T-helper 17 cell (primary cell): ENCODE measurements at places on chromosomes 7 and 10. TPM values are rescaled to one million over a fixed set of nuclear protein-coding genes. Genes with fewer than 3 reads are reported as not detected.

DNA sequence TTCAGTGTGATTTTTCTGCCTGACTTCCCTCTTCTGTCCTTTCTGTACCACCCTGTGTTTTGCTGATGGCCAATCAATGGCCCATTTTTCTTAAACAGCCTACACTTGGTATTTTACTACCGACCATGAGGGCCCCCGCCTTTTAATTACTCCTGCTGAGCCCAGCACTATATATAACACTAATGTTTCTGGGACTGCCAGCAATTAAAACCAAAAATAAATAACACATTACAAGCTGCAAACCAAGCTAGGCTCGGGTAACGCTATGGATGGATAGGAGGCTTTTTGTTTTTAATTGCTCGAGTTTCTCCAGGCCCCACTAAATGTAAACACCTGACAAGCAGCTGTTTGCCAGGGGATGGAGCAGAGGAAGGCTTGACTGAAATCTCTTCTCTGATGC is 915.4 kb upstream of the AUTS2 start:
- H3K36me3 ChIP-seq = no peaks in the 10 kb centered on the region
- H3K4me1 ChIP-seq = no peaks in the 10 kb centered on the region
- H3K27ac ChIP-seq = no peak overlapping the region
- no peak for DNase-seq
- H3K4me3 ChIP-seq = no peak overlapping the region
- no peaks in the 10 kb centered on the region for H3K27me3 ChIP-seq

DNA sequence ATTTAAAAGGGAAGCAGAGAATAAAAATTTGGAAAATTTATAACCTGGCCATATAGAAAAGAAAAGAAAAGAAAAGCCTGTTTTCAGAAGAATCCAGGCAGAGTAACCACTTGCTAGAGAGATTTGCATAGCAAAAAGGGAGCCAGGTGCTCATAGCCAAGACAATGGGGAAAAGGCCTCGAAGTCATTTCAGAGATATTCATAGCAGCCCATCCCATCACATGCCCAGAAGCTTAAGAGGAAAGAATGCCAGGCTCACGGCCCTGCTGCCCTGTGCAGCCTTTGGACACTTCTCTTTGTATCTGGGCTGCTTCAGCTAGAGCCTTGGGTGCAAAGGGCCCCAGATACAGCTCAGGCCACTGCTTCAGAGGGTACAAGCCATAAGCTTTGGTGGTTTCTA is 159.8 kb downstream of the CCDC7 start:
- H3K4me3 ChIP-seq = no peak overlapping the region
- DNase-seq = no peak
- H3K27me3 ChIP-seq = no peaks in the 10 kb centered on the region
- peaks cover 5% of the 10 kb centered on the region for H3K36me3 ChIP-seq
- H3K27ac ChIP-seq = no peak overlapping the region

DNA sequence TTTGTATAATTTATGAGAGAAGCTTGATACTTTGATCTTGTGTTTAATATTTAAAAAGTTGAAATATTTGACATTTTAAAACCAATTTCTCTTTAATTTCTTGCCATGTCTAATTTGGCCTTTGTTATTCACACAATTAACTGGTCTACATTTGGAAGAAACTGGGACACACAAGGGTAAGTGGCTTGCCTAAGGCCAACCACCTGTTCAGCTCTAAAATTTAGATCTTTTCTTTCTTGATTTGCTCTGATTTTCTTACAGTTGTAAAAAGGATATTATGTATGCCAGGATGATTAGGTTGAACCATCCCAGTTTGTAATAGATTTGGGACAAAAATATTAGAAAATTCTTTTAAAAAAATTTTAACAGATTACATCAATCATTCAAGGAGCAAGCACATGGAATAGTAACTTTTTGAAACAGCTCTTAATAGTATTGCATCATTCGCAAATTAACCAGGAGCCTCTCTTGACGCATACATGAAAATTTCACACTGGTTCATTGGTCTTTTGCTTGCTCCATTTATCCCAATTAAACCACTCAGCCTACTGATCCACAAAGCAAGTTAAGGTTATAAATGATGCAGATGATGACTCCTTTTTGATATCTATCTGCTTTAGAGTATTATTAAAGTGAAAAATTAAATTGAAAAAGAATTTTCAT is 222.4 kb upstream of the SLC26A5 start:
- H3K36me3 ChIP-seq = peaks cover 2% of the 10 kb centered on the region
- peaks cover under 1% of the 10 kb centered on the region for H3K27me3 ChIP-seq
- no peak overlapping the region for H3K4me3 ChIP-seq
- no peak overlapping the region for H3K27ac ChIP-seq
- no peak for DNase-seq

- no peak overlapping the region for H3K27ac ChIP-seq
- peaks cover 3% of the 10 kb centered on the region for H3K4me1 ChIP-seq
- H3K4me3 ChIP-seq = no peak overlapping the region
- peaks cover 21% of the 10 kb centered on the region for H3K27me3 ChIP-seq
These were observed 83.7 kb upstream of the CCDC71L start for GRCh38 chr7:106744563-106745091.

DNA sequence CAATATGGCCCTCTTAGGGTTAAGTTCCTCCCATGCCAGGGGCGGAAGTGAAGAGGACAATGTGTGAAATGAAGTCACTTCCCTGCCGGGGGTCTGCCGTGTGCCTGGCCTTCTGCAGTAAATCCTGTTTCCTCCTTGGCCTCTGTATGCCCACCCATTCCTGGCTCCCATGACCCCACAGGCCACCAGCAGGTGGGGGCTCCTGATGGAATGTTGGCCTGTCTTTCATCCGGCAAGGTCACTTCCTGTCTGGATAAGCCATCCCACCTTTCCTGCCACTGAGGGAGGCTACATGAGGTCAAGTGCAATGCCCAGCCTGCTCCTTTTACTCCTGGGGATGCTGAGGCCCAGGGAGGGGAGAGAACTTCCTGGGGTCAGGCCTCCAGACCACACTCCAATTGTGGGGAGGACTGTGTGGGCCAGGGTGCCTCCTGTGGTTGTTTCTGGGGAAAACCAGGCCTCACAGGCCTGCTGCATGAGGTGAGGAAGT is 22.3 kb downstream of the PALD1 start:
- H3K27ac ChIP-seq = no peak overlapping the region
- peaks cover 6% of the 10 kb centered on the region for H3K27me3 ChIP-seq
- H3K36me3 ChIP-seq = no peaks in the 10 kb centered on the region
- DNase-seq = no peak

GRCh38 chr7:79272066-79272669 is 181.3 kb downstream of the MAGI2 start:
- H3K4me3 ChIP-seq = no peak overlapping the region
- H3K27ac ChIP-seq = no peak overlapping the region
- H3K27me3 ChIP-seq = no peaks in the 10 kb centered on the region
- no peak for DNase-seq

GRCh38 chr10:72334825-72335393 is 19.8 kb downstream of the DNAJB12 start:
- H3K4me1 ChIP-seq = peaks cover 49% of the 10 kb centered on the region
- H3K27me3 ChIP-seq = no peaks in the 10 kb centered on the region
- DNase-seq = peak; percentile 78
- peaks cover 2% of the 10 kb centered on the region for H3K36me3 ChIP-seq
- peak overlapping the region; percentile 77 for H3K4me3 ChIP-seq

GRCh38 chr10:21744223-21744622 is 210.2 kb downstream of the MLLT10 start:
- no peak overlapping the region for H3K4me3 ChIP-seq
- peak overlapping the region; percentile 74 for H3K27ac ChIP-seq
- H3K27me3 ChIP-seq = no peaks in the 10 kb centered on the region
- H3K36me3 ChIP-seq = peaks cover 4% of the 10 kb centered on the region
- peaks cover 25% of the 10 kb centered on the region for H3K4me1 ChIP-seq

DNA sequence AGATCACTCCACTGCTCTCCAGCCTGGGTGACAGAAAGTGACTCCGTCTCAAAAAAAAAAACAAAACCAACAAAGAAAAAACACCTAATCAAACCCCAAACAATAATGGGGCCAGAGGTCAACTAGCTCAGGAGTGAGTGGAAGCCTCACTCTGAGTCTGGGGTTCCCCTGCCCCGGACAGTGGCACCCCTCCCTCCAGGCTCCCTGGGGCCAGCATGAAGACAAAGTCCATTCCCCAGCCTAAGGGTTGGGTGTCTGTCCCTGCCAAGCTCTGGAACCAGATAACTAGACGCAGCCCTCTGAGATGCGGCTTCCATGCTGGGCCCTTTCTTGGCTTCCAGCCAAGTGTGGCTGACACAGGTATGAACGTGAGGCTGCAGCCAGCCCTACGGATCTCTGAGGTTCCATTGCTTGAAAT is 1.7 kb upstream of the FUOM start:
- DNase-seq = no peak
- H3K27ac ChIP-seq = no peak overlapping the region
- H3K4me1 ChIP-seq = peaks cover 11% of the 10 kb centered on the region
- no peaks in the 10 kb centered on the region for H3K36me3 ChIP-seq

UCMA gene
- total RNA-seq = not detected

ACTL6B gene
- total RNA-seq = not detected

SLC26A3 gene
- total RNA-seq = not detected

LRRC17 gene
- not detected for total RNA-seq
